ENCODE measurements at places on chromosomes 6 and 20. TPM values are rescaled to one million over a fixed set of nuclear protein-coding genes. Genes with fewer than 3 reads are reported as not detected.

MTFR2 gene
- 8.1 TPM for total RNA-seq

FLRT3 gene
- 61.2 TPM for total RNA-seq

VGLL2 gene
- total RNA-seq, result not detected

OOEP gene
- total RNA-seq, result 0.49 TPM

FITM2 gene
- total RNA-seq, result 3.4 TPM

TAGAP gene
- 0.07 TPM for total RNA-seq

GMPR gene
- 0.32 TPM for total RNA-seq

PLG gene
- not detected for total RNA-seq

KCNK15 gene
- not detected for total RNA-seq

CDH26 gene
- total RNA-seq, result 1.2 TPM

ZNF165 gene
- 5.3 TPM for total RNA-seq
